BJ (cell line): ENCODE measurements at places on chromosomes 11 and 22.

DNA sequence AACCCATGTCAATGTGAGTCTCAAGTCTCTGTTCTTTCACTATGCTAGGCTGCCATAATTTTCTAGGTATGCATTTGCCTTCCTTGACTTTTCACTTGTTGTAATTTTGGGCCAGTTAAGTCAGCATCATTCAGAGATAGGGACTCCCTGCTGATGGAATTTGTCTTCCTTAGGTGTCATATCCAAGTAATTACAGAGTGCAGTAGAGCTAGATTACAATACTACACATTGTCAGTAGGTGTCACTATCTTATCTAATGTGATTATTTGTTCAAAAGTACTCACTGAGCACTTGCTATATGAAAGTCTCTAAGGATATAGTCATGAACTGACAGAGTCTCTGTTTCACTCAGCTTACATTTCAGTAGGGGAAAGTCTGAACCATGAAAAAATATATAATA lies 25.0 kb upstream of the SYN3 start:
- DNase-seq = no peak

DNA sequence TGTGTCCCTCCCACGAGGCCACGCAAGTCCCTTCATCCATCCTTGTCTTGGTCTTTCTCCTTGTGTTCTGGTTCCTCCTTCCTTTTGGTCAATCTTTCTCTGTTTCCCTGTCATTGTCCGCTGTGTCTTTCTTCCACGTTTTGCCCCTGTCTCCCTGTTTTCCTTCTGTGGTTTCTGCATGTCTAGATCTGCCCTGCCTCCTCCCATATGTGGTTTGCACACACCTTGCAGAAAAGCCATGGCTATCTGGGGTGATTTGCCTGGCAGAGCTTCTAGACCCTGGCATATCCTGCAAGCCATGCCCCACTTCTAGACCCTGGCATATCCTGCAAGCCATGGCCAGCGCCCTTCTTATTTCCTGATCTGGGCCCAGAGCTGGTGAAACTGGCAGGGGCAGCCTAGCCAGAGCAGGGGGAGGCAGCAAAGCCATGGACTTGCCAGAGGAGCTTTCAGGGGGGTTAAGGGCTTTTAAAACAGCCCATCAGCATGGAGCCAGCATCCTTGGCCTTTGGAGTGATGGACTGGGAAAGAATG lies 131.6 kb upstream of the NECTIN1 start:
- DNase-seq = no peak

DNA sequence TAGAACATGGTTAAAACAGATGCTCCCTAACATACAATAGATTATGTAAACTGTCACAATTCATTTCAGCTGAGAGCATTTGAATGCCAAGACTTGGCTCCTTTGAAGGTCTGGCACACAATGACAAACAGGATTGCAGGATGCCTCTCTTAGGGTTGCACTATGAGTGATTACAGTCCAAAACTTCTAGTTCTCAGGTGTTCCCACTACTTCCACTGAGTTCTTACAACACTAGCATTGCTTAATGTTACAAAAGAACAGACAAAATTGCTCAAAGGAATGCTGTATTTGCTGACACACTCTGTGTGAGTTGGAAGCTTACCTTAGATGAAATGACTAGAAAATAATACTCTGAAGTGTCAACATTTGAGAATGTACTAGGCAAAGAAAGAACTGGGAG lies 2413.8 kb upstream of the RAG2 start:
- no peak for DNase-seq

GRCh38 chr11:35436581-35437250 lies 17.4 kb upstream of the SLC1A2 start:
- DNase-seq = no peak

DNA sequence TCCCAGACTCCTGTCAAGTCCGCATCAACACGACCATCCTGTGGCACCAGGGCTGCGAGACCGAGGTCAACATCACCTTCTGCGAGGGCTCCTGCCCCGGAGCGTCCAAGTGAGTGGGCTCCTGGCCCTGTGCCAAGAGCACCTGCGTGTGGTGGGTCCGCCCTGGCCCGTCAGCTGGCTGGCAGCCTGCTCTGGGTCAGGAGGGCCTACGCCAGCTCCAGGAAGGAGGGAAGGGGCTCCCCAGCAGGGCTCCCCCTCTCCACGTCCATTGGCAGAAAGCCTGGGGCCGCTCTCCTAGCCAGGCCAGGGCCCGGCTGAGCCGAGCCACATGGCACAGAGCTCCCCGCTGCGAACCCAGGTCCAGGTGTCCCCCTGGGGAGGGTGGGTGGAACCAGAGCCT lies 37.8 kb downstream of the MUC5B start:
- no peak for DNase-seq

DNA sequence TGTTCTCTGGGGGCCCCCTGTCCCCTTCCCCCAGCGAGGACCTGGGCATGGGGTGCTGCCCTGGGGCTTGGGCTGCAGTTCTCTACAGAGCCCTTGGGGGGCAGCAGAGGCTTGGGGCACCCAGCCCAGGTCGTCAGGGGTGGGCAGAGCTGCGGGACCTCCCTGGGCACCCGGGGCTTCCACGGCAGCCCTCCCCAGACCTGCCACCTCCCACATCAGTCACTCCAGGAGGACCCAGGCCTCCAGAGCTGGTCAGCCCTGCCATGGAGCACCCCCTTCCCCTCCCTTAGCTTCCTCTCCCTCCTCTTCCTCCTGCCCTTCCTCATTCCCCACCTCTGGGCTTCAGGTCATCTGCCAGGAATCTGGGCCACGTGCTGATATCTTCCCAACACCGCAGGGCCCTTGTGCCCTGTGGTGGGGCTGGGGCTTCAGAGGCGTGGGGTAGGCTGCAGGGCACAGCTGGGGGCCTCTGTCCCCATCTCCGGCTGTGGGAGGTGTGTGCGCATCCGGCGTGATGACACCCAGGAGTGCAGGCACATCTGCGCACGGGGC lies 5.8 kb downstream of the TSPAN4 start:
- no peak for DNase-seq

DNA sequence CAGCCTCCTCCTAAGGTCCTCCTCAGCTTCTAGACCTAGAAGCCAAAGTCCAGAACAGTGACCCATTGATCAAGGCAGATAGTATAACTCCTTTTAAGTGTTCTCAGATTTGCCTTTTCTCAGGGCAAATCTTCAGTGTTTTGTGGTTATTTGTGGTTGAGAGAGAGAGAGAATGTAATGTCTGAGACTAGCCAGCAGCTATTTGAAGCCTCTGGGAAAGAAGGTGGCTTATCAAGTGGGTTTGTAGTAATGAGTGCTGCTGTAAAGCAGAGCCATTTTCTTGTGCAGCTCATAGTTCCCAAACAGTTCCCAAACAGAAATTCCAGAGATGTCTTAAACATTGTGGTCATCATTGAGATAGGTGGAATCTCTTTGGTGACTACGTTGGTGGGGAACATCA lies 89.5 kb downstream of the RNF169 start:
- DNase-seq = no peak

DNA sequence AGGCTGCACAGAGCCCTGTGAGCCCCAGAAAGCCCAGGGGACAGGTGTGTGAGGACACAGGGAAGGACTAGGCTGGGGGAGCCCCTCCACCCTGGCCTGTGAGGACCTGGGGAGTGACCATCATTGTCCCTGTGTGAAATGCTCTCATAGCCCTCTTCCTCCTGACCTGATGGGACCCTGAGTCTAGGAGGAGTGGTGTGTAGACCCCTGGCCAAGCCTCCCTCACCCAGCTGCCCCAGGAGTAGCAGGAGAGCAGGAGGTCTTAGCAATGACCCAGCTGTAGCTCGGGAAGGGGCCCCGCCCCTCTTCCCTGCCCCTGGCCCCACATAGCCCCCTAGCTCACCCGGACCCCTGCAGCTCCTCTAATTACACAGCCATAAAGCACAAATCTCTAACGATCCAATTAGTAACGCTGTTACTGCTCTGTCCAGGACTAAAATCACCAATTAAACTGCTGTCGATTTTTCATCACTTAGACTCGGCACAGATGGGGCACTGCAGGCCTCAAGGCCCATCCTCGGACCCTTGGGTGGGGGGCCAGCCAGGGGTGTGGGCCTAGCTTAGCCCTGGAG lies 6.6 kb upstream of the CABP7 start:
- no peak for DNase-seq

- DNase-seq = no peak
Observed at GRCh38 chr11:22703591-22703990, 37.2 kb downstream of the GAS2 start.

- peak; percentile 59 for DNase-seq
Observed at GRCh38 chr11:10197091-10197490, 96.9 kb downstream of the SBF2 start.

- DNase-seq = no peak
Observed at GRCh38 chr11:21888814-21889213, 304.1 kb upstream of the ANO5 start.

DNA sequence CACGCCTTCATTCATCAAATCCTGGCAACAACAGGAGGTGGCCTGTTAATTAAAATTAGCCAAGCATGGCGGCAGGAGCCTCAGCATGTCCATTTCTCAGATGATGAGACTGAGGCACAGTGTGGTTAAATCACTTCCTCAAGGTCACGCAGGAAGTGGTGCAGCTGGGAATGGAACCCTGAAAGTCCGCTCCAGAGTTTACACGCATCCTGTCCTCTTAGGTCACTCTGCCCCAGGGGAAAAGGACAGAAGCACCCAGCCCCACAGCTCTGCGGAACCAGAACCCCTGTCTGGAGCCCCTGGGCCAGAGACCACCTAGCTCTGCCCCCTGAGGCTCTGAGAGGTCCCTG lies 19.6 kb downstream of the RPL3 start:
- DNase-seq = no peak

DNA sequence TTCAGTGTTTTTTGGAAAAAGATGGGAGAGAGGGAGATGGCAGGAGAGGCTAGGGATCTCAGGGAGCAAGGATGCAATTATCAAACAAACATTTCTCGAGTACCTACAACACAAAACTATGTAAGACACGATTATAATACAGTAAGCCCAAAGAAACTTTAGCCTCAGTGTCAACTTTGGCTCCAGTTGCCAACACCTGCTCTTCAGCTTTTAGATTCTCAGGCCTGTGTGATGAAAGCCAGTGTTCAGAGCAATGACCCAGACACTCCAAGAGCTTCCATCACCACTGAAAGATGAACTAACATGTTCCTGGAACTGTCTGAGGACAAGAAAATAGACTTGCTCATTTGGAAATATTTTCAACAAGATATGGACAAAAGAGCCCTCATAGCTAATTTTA lies 31.4 kb upstream of the CEP295 start:
- DNase-seq = no peak

DNA sequence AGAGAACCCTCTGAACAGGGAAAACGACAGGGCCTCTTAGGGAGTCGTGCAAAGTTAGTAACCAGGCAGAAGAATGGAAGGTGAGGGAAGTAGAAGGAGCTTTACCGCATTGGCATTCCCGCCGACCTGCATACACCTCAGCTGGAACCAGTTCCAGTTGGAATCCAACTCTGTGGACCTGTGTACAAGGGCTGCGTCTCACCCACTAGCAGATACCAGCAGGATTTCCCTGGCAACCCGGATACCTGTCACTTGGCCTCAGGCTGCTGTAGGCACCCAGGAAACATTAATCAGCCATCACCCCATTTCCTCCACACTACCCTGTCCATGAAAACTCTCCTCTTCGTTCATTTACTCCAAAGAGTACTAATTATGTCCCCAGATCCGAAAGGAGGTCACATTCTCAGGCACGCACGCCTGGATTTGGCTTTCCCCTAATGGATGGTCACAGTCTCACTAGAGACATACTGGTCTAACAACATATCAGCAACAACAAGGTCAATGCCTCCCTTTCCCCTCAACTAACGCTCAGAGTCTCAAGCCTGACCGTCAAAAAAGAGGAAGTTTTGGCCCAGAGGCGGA lies 842 bp downstream of the ARFGAP2 start:
- no peak for DNase-seq

- no peak for DNase-seq
Observed at GRCh38 chr22:40904101-40904500, 42.2 kb upstream of the DNAJB7 start.

DNA sequence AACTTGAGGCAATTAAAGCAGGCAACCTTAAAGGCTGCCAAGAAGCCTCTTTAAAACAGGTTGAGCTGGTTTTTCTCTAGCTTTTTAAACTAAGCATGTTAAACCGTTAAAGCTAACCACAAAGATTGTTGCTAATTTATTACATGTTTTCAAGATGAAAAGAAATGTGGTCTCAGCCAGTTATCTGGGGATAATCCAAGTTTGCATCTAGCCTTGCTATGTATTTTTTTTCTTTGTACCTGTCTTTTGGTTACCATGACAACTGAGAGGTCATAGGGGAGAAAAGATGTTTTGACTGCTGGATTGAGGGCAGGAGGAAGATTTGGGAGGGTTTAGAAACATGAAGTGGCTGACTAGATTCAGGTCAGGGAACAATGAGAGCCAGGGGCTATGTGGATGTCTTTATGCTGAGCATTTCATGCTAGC lies 19.2 kb upstream of the PGM2L1 start:
- DNase-seq = peak; percentile 31

- DNase-seq = no peak
Observed at GRCh38 chr22:30755759-30756124, 61.1 kb downstream of the OSBP2 start.

GRCh38 chr11:74020539-74020938 lies 11.7 kb upstream of the UCP3 start:
- DNase-seq = no peak

DNA sequence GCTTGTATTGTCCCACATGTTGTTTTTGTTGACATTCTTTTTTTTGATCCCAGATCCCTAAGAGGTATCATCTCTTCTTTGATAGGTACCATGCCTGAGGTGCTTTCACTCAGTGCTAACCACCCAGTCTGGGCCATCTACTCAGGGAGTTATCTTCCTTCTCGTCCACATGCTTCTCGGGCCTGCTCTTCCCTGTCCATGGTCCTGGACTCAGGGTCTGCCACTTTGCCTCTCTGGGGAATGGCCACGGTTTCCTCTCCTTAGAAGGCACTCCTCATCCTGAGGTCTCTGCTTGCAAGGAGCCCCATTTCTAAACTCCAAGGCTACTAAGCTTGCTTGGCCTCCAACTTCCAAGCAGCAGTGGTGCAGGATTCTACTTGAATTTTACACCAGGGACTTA lies 227.0 kb upstream of the NCAM1 start:
- no peak for DNase-seq

- DNase-seq = no peak
Observed at GRCh38 chr11:7830740-7831139, 34.0 kb upstream of the OR5P2 start.

- no peak for DNase-seq
Observed at GRCh38 chr11:12174477-12175143, 64.2 kb downstream of the MICAL2 start.

GRCh38 chr11:59207988-59208451 lies 4.7 kb downstream of the MPEG1 start:
- peak; percentile 39 for DNase-seq
